NCI-H526 treated with DMSO at 0.1 percent for 48 hours (cell line): ENCODE measurements at places on chromosomes 5 and 9.

- DNase-seq: no peak
These were observed 83.4 kb downstream of the LIFR start for GRCh38 chr5:38473008-38473407.

DNA sequence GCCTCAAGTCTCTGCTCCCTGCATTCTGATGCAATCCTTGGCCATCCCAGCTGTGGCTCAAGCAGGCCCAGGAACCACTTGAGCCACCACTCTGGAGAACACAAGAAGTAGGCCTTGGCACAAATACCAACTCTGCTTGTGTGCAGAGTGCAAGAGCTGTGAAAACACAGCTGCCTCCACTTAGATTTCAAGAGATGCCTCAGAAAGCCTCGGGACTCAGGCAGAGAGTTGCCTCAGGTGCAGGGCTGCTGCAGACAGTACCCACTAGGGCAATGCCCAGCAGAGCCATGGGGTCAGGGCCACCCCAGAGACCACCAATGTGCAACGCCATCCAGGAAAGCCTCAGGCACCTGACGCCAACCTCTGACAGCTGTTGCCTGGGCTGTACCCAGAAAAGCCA lies 82.4 kb downstream of the FREM1 start:
- no peak for DNase-seq

GRCh38 chr5:113147101-113147508 lies 170.5 kb downstream of the DCP2 start:
- no peak for DNase-seq

- DNase-seq: no peak
These were observed 396.1 kb upstream of the MPDZ start for GRCh38 chr9:13675638-13676000.

- no peak for DNase-seq
These were observed 300.5 kb downstream of the COX7C start for GRCh38 chr5:86918246-86918645.

GRCh38 chr9:124077915-124078572 lies 66.5 kb downstream of the LHX2 start:
- DNase-seq: no peak

DNA sequence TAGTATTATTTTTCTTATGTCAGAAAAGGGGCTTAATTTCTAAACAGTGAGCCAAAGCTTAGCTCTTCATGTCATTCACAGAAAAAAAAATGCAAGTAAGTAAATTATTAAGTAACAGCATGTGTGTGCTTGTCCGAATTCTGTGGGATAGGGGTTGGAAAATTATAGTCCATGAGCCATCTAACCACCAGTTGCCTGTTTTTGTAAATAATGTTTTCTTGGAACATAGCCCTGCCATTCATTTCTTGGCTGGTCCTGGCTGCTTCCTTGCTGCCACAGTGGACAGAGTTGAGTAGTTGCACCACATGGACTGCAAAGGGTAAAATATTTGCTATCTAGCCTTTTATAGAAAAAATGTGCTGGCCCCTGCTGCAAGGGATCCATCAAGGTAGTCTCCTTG lies 513.7 kb upstream of the WWC1 start:
- DNase-seq: no peak

GRCh38 chr9:97109194-97109811 lies 70.4 kb upstream of the CTSV start:
- no peak for DNase-seq

DNA sequence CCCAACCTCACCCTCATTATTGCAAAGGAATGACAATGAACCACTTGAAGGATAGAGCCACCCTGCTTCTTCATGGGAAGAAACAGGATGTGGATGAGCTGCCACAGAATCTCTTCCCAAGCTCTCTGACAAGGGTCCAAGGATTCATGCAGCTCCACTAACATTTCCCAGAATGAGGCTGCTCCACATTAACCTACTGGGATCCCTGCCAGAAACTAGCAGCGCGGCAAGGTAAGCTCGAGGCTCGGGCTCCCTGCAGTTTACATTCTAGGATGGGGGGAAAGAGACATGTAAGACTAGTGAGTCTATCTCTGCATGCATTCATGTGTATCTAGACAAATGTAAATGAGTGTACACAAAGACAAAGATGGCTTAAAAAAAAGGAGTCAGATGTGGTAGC lies 12.1 kb downstream of the DCAF12 start:
- no peak for DNase-seq

DNA sequence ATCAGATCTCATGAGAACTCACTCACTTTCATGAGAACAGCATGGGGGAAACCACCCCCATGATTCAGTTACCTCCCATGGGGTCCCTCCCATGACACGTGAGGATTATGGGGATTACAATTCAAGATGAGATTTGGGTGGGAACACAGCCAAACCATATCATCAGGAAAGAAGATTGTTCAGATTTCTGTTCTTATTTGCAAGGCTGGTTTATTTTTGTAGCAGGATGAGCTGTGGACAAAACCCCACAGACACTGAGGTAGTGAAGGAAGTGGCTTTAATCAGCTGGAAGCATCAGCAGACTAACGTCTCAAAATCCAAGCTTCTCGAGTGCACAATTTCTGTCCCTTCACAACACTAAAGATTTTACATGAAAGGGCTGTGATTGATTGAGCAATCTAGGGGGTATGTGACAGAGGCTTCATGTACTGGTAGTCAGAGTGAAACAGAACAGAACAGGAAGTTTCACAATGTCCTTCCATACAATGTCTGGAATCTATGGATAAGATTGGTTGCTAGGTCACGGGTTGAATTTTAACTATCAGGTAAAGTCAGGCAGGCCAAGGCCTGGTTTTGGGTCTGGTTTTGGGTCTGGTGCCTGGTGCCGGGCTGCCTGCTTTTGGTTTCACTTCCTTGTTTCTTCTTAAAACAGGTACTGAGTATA lies 91.3 kb upstream of the ZNF366 start:
- DNase-seq: no peak

DNA sequence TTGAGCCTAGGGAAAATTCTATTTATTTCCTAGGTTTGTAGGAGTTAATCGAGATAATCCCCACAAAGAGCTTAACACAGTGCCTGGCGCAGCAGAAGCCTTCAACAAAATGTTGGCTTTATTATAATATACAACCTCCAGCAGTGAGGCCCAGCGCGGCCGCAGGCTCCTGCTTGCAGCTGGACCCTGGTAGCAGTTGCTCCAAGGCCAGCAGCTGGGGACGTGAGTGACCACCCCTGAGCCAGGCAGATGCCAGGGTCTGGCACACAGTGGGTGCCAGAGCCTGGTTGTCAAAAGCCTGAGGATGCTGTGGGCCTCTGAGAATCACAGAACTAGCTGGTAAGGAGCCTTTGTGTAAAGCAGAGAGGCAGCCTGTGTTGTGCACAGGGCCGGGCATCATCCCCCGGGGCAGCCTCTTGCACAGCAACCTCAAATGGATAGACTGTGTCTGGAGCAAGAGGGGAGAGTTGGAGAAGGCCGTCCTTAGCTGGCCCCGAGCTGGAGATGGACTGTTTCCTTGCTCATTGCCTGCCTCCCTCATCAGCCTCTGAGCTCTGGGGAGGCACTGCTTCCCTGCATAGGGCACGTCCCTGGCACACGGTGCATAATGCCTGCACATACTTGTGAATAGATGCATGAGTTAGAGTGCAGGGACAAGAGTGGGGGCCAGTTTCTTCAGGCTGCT lies 17.3 kb downstream of the CSF1R start:
- DNase-seq: no peak

DNA sequence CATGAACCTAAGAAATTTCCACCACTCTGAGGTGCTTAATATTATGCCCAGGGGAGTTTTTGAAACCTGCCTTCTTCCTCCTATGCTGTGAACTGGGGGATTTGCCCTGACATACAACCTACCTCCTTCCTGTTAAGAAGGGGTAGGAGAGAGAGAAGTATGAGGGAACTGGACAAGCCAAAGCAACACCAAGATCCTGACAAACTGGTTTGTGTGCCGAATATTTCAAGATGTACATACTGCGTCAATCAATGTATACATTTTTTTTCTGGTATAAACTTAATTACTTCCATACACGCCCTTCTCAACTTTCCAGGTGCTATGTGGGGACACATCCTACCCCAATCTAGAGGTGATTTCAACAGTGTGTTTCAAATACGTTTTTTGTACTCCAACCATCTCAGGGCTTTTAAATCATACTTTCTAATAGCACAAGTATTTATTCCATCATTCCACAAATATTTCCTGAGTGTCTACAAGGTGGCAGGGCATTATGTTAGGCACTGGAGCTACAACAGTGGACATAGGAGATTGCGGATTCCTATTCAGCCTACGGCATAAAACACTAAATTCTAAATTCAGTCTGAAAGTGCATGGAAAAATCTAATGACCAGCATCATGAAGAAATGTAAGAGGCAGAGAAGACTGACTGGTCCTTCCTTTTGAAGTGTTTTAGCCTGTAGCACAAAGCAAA lies 70.1 kb upstream of the IFNK start:
- DNase-seq: no peak

GRCh38 chr9:31486630-31487029 lies 897.8 kb upstream of the ACO1 start:
- no peak for DNase-seq

GRCh38 chr9:87537625-87538024 lies 40.0 kb downstream of the DAPK1 start:
- DNase-seq: no peak

DNA sequence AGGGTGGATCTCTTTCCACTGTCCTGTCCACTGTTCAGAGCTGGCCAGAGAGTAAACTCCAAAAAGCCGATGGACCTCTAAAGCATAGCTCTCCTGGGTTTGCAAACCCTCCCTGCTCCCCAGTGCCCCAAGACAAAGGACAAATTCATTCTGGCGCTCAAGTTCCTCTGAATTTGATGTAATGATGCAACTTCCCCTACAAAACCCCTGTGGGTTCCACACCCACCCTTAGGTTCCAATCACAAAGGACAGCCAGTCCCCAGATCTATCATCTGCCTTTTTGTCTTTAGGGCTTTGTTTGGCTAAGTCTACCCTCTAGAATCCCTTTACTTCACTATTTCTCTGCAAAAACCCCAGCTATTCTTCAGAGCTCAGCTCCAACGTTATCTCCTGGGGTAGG lies 57.4 kb upstream of the SLC25A51 start:
- DNase-seq: no peak

- no peak for DNase-seq
These were observed 4.5 kb downstream of the EGR1 start for GRCh38 chr5:138469540-138470321.

DNA sequence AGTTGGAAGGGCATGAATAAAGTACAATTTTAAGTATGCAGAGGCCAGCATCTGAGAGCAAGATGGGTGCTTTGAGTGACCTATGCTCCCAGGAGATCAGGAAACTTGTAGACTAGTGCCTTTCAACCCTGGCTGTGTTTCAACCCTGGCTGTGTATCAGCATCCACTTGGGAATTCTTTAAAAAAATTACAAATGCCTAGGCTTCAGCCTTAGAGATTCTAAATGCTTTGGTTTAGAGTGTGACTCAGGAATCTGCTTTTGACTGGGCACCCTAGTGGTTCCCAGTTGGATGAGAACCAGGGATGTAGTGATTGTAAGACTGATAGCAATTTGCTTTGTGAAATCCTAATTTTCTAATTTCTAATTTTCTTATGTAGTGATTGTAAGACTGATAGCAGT lies 65.6 kb downstream of the RALGPS1 start:
- DNase-seq: no peak

DNA sequence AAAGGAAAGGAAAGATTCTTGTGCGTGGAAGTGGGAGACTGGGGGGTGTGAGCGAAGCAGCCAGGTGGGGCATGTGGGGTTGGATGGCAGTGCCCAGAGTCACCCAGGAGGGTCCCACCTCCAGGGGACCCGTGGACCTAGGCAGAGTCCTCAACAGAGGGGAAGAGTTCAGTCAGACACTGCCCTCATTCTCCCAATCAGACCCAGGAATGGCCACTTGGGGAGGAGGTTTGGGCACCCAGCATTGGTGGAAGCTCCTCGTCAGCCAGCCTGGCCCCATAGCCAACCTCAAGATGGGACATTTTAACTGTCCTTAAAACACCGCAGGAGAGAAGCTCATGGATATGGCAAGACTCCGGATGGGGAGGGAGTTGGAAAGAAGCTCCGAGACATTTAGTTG lies 21.9 kb upstream of the LAMC3 start:
- DNase-seq: no peak

DNA sequence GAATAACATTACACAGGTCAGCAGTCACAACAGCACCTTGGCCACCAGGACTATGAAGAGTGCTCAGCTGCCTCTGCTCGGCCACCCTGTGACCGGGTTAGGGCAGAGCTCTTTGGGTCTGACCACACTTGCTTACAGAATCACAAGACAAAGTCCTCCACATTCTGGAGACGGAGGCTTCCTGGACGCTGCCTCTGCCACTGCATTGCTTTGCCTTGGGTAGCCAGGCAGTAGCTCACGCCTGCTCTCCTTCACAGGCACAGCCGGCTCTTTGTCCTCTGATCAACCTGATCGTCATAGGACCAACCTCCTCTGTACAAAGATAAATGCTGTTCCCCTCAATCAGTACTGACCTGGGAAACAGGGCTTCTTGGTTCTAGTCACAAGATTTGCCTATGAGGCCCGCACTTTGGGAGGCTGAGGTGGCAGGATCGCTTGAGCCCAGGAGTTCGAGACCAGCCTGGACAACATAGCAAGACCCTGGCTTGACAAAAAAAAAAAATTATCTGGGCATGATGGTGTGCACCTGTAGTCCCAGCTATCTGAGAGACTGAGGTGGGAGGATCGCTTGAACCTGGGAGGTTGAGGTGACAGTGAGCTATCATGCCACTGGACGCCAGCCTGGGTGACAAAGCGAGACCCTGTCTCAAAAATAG lies 128.4 kb upstream of the IER5L start:
- DNase-seq: no peak

GRCh38 chr5:108753331-108753730 lies 5.6 kb downstream of the FER start:
- no peak for DNase-seq

DNA sequence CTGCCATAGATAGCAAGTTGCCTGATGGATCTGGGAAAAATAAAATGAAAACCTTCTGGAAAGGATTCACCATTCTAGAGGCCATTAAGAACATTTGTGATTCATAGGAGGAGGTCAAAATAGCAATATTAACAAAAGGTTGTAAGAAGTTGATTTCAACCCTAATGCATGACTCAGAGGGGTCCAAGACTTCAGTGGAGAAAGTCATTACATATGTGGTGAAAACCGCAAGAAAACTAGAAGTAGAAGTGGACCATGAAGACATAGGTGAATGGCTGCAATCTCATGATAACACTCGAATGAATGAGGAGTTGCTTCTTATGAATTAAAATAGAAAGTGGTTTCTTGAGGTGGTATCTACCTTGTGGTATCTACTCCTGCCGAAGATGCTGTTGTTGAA lies 86.6 kb downstream of the GABRA1 start:
- no peak for DNase-seq
